GM23248 (cell line): ENCODE measurements at places on chromosomes 6 and 20.

GRCh38 chr20:58375759-58376352 is 13.2 kb upstream of the VAPB start:
- DNase-seq = no peak

- no peak for DNase-seq
Measured at GRCh38 chr20:625360-625932, 15.3 kb upstream of the TCF15 start.

DNA sequence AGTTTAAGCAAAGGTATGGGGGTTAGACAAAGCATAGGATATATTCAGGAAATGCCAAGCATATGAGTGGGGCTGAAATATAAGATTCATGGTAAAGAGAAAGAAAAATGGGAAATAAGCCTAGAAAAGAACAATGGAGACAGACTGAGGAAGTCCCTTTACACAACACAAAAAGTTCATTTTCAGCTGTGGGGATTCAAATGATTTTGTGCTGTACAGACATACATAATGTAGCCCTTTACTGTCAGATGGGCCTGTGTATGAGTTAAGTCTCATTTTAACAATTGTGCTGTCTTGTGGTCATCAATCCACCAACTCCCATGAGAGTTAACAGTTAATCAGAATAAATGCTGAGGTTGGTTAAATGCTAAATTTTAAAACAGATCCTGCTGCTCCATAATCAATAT is 37.2 kb downstream of the REV3L start:
- no peak for DNase-seq

DNA sequence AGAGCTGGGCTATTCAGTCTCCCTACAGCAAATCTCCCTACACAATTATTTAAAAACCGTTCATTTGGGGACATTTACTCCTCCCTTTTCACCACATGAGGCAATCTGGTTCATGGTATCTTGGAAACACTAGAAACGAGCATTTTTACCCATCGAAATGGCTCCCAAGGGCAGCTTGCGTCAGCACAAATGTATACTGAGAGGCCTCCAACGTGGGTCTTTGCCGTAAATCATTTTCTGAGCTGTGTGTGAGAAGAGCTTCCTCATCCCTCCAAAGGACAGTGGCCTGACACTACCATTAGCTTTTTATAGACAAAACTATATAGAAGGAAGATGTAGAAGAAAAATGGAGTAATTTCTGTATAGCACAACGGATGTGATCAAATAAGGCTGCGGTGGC is 30.0 kb upstream of the PXDC1 start:
- DNase-seq = no peak

DNA sequence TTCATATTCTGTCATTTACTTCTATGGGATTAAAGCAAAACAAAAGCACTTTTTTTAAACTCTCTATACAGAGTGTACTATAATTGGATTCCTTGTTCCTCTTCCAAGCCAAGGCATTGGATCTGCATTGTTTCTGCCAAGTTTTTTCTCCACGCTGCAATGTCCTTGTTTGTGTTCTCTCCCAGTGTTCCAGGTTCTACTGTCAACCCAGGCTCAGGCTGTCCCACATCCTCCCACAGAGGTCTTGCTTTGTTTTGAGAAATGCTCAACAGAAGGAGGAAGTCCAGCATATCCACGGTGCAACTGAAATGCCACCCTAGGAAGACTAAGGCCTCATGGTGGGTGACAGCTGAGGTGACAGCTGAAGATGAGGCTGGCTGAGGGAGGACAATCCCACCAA is 287.1 kb upstream of the PRDM1 start:
- peak; percentile 14 for DNase-seq

DNA sequence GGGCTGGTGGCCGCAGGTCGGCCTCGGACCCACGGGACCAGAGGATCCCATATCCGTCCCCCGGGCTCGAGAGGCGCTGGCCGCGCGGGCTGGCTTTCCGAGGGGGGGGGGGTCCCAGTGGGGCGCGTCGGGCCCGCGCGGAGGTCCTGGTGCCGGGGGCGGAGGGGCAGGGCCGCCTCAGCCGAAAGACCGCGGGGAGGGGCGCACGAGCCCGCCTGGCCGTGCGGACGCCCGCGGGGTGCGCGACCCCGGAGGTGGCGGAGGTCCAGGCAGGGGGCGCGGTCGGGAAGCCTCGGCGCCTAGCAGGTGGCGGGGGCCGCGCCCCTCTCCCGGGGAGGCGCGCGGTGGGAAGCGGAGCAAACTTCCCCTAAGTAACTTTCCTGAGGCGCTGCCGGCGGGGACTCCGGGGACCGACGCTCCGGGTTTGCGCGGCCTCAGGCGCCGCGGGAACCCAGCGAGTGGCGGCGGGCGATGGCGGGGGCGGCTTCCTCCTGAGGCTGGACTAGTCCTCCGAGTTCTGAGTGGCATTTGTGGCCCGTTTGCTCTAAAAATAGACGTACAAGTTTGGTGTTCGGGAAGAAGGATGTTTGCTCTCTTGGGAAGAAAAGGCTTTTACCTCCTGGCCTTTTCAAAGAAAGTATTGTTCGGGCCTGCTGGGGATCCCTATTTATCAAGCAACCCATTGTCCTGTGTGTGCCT is 26.5 kb upstream of the BTBD3 start:
- DNase-seq = peak; percentile 78

DNA sequence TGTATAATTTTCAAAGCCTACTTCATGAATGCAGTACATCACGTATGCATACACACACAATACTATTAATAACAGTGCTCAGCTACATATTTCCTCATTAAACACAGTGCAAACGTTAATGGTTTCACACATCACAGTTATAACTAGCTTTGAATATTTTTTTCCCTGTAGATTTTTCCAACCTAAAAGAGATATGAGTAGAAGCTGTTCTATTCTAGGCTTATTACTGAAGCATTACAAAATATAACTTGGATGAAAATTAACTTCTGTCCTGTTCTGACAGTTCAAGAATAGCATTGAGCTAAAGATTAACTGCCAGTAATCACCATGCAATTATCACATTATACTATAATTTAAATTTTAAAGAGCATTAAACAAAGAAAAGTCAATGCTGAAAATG is 6.2 kb downstream of the LMBRD1 start:
- DNase-seq = no peak

GRCh38 chr20:31869942-31870725 is at the start of the genes DUSP15 and TTLL9:
Gene DUSP15 (minus strand): TSS chr20:31870527. CDS start chr20:31870337, 190 bp downstream.
Gene TTLL9 (plus strand): TSS chr20:31870634. CDS start chr20:31871127, 493 bp downstream.
- DNase-seq = peak; percentile 49

DNA sequence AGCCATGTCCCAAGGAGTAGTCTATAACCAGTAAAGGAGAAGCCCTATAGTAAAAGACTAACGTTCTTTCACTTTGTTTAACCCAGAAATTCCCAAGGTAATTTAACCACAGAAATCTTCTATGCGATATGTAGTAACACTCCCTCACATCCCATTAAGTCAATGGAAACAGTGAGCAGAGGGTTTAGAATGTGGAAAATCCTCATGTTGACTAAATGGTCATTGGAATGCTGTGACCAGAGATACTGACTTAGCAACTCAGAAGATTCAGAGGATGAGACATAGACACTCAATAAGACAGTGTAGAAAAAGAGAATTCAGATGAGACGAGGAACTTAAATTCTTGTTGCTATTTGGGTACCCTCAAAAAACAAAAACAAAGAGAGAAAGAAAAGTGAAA is 562.2 kb upstream of the NOX3 start:
- DNase-seq = peak; percentile 15

- DNase-seq = peak; percentile 31
Measured at GRCh38 chr6:122042960-122043735, 356.3 kb upstream of the HSF2 start.

DNA sequence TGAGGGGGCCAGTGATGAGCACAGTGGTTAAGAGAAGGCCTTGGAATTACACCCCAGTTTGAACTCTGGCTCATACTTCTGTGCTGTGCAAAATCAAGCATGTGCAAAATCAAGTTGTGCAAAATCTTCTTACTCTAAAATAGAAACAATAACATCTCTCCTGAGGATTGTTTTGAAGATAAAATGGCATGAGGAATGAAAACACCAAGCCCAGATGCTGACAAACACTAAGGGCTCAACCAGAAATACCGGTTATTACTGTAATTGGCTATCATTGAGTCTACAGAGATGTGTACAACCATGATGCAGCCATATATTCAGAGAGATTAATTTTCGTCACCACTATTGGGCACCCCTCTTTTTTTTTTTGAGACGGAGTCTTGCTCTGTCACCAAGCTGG is 5.9 kb upstream of the BCAS1 start:
- DNase-seq = no peak

- DNase-seq = no peak
Measured at GRCh38 chr6:4336778-4337442, 201.5 kb upstream of the ECI2 start.

DNA sequence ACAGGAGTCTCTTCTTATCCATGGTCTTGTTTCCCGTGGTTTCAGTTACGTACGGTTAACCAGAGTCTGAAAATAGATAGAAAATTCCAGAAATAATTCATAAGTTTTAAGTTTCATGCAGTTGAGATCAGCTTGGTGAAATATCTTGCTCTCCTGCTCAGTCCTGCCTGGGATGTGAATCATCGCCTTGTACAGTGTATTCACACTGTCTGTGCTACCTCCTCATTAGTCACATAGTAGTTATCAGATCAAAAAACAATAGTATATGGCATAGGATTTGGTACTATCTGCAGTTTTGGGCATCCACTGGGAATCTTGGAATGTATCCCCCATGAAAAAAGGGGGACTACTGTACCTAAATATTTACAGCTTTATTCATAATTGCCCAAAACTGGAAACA is 22.7 kb upstream of the MOCS1 start:
- peak; percentile 56 for DNase-seq
